ENCODE measurements at places on chromosomes 1 and 21. TPM values are rescaled to one million over a fixed set of nuclear protein-coding genes. Genes with fewer than 3 reads are reported as not detected.
A peak's percentile ranks its signal among the peaks of the same experiment; 100 is the strongest.

IGSF5 gene
- not detected for total RNA-seq

HSPA6 gene
- total RNA-seq: 11.2 TPM

DNALI1 gene
- total RNA-seq: not detected

- no peak for DNase-seq
Observed at GRCh38 chr21:34083357-34083756, 10.0 kb downstream of the MRPS6 start.

DNA sequence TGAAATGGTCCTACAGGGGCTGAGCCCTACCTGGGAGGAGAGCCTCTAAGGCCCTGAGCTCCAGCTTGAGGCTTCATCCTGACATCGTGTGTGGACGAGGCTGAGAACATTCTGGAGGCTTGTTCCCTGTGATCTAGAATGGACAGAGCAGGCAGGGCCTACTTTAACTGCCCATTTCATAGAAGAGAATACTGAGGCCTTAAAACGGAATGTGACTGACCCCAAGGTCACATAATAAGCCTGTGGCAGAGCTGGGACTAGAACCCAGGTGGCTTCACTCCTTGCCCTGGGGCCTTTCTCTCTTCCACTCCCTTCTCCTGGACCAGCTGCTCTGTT lies 6.0 kb upstream of the SDC3 start:
- DNase-seq: no peak

DNA sequence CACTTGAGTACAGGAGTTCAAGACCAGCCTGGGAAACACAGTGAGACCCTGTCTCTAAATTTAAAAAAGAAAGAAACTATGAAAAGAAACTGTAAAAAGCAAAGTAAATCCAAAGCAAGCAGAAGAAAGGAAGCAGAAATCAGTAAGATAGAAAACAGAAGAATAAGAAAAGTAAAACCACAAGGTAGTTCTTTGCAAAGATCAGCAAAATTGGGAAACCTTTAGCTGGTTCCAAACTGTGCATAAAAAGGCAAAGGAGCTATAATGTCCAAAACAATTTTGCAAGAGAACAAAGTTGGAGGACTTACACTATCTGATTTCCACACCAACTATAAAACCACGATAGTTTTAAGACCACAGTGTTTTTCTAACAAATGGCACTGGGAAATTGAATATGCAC lies 218.8 kb downstream of the RPS6KC1 start:
- DNase-seq: no peak

- no peak for DNase-seq
Observed at GRCh38 chr1:45348966-45349677, 8.9 kb upstream of the MUTYH start.

GRCh38 chr1:59043796-59044195 lies 253.1 kb upstream of the FGGY start:
- no peak for DNase-seq

- DNase-seq: no peak
Observed at GRCh38 chr1:88210103-88210787, 473.8 kb upstream of the PKN2 start.

DNA sequence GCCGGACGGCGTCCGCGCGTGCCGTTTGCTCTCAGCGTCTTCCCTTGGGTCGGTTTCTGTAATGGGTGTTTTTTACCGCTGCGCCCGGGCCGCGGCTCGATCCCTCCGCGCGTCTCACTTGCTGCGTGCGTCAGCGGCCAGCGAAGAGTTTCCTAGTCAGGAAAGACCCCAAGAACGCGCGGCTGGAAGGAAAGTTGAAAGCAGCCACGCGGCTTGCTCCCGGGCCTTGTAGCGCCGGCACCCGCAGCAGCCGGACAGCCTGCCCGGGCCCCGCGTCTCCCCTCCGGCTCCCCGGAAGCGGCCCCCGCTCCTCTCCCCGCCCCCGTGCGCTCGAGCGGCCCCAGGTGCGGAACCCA lies 159.8 kb downstream of the RUNX1 start:
- peak; percentile 79 for DNase-seq

DNA sequence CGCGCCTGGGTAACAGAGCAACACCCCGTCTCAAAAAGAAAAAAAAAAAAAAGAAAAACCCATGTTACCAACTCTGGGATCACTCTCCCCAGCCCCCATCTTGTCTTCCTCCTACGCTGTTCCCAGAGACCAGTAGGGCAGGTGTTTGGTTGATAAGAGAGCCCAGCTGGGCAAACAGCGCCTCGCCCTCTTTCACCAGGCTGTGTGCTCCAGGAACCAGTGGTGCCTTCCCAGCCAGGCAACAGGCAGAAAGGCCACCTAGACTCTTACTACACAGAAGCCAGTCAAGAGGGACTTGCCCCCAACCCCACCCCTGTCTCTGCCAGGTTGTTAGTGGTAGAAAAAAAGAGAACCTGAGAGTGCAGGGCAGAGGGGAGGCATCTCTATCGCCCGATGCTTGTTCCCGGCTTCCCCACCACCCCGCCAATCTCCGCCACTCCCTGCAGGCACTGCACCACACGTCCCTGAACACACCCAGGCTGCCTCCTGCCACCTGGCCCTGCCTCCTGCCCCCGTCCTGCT lies 14.0 kb upstream of the CTRC start:
- DNase-seq: no peak

- DNase-seq: no peak
Observed at GRCh38 chr21:44394733-44395132, 41.3 kb downstream of the TRPM2 start.

- no peak for DNase-seq
Observed at GRCh38 chr1:24443241-24443656, 27.6 kb downstream of the NIPAL3 start.

GRCh38 chr1:26237230-26237966 lies 3.4 kb downstream of the CEP85 start:
- DNase-seq: no peak

GRCh38 chr1:2241820-2242219 lies 13.7 kb downstream of the SKI start:
- no peak for DNase-seq

DNA sequence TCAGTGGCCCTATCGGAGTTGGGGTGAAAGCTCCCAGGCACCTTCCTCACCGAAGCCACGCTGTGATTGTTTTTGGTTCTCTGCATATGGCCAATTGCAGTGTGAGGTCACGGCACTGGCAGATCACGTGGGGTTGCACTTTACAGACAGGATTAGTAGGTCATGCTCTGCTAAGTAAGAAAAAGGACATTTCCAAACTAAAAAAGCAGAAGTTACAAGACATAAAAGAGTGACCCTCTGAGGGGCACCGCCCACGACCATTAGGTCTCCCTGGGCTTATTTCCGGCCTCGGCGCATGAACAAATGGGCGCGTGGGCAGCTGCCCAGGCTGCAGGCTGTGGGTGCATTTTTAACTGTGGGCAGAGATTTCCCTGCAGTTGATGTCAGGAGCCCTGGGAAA lies 2.0 kb downstream of the CAPN9 start:
- DNase-seq: peak; percentile 17

GRCh38 chr1:45512641-45513054 lies 9.0 kb downstream of the PRDX1 start:
- DNase-seq: peak; percentile 76

DNA sequence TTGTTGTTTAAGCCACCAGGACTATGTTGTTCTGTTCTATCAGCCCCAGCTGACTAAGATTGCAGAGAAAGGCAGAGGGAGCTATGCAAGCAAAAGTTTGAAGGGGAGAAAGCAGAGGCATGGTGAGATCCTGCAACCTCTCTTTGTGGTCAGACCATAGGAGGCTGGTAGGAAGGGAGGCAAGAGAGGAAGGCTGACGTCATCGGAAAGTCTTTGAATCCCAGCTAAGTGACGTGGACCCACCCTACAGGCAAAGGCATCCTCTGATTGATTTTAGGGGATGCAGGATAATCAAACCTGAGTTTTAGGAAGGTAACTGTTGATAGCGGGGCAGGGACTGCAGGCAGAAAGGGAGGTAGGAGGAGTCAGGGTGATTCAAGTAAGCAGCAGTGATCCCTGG lies 23.3 kb upstream of the TNNI1 start:
- DNase-seq: no peak

DNA sequence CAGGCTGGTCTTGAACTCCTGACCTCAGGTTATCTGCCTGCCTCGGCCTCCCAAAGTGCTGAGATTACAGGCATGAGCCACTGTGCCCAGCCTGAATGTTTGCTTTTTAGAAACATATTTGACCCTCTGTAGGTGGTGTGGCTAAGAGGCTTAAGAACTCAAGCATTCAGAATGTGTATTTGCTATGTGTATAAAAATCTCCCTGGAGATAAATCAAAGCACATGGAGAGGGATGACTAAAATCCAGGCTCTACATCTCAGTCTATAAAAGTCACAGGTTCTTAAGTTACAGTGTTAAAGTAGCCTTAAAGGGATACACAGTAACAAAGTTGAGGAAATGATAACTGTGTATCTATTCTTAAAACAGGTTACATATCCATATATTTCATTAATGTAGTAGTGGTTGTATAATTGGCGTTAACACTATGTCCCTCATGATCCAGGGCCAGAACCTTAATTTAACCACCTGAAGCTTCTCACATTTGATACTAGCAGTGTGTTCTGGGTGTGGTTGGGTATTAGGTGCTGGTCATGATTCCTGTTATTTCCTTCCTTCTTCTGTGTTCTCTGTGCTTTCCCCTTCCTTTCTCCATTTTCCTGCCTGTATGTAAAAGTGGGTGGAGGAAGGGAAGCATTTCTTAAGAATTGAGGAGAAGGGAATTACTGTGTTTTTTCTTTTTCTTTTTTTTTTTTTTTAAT lies 16.2 kb downstream of the GIPC2 start:
- DNase-seq: no peak

DNA sequence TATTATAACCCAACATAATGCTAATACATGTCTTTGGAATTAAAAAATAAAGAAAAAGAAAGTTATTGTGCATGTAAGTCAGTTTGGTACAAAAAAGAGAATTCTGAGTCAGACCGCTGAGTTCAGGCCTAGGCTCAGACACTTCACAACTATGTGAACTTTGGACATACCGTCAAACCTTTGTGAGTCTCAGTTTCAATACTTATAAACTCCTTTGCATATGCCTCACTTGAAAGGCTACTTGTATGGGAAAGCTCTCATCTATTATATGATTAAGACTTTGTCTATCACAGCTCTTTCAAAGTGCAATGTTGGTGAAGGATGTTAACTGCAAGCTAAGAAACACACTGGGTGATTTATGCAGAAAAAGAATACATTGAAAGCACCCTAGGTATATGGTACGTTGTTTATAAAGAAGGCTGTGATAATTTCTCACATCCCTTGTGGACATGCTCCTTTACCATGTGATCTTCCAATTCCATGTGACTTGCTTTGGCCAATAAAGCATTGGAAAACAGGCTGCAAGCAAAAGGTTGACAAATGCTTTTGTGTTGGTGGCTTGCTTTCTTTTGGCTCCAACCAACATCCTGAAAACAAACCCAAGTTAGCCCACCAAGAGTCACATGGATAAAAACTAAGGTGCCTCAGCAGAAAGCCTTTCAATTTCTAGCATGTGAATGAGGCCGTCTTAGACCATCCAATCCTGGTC lies 49.6 kb downstream of the INTS7 start:
- DNase-seq: no peak

GRCh38 chr1:55575571-55576279 lies 360.6 kb upstream of the USP24 start:
- DNase-seq: no peak

GRCh38 chr1:158140764-158141192 lies 39.9 kb upstream of the CD1D start:
- DNase-seq: no peak

DNA sequence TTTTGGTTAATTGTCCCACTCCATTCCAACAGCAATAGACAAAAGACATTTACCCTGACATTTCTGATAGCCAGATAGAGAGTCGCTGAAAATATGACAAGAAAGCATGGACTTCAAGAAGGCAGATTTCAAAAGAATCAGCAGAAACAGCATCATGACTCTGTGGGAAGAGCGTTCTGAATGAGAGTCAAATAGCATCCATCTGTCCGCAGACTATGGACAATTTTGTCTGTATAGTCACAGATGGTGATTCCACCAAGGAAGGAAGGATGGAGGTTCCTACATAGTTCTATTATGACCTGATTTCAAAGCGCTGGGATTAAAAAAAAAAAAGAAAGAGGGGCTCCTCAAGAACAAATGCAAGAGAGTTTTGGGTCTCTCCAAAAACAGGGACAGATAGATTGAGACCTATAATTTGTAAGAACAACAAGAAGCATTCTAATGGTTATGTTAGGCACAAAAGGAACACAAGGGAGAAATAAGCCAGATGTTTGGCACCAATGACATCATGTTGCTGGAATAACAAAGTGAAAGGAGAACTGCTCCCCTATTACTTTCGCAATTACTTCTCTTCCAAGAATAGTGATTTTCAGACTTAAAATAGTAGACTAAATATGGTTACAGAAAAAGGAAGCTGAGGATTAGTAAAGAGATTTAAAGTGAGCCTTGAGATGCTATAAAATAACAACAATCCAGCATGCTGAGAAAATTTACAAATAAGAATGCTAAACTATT lies 28.5 kb downstream of the NIBAN1 start:
- DNase-seq: peak; percentile 9

GRCh38 chr1:9822897-9823692 lies 670 bp downstream of the CLSTN1 start:
- peak; percentile 47 for DNase-seq

DNA sequence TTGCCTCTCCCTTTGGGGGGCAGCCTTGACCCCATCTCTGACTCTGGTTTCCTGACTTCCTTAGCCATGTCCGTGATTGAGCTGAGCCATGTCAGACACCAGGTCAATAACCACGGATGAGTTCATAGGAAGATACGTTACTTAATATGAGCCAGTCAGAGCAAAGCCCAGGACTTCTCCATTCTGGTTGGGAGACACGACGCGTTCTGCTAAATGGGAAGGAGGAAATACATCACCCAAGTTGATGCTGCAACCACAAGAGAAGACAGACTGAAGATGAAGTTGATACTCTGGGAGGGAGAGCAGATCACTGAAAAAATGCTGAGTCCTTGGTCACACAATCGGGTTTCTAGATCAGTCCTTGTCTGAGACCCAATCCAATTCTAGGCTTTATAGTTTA lies 90.9 kb downstream of the MATN1 start:
- no peak for DNase-seq

DNA sequence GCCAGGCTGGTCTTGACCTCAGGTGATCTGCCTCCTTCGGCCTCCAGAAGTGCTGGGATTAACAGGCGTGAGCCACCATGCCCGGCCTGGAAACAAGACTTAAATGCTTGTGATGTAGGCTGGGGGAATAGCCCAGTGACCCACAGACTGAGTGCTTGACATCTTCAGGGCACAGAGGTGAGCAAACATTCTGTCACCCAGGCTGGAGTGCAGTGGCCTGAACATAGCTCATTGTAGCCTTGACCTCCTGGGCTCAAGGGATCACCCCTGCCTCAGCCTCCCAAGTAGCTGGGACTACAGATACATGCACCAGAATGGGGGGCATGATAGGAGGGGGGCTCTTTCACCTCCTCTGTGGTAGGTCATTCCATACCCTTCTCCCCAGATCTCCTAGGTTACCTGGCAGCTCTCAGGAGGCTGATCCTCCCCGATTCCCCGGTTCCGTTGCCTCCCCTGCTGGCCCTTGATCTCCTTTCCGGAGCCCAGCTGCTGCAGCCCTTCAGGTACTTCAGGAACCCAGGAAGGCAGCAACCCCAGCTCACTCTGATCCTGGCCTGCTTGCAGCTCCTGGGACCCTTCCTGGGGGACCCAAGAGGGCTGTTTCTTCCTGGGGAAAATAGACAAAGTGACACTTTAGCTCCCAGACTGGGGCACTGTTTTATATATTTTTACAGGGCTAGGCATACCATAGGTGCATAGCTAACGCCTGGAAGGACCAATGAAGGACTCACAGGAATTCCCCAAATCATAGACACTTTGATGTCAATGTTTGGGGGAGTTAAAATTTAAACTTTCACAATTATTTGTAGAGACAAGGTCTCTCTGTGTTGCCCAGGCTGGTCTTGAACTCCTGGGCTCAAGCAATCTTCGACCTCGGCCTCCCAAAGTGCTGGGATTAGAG lies 11.8 kb downstream of the SPATA21 start:
- DNase-seq: no peak
